ENCODE measurements at places on chromosomes 3 and 15.

DNA sequence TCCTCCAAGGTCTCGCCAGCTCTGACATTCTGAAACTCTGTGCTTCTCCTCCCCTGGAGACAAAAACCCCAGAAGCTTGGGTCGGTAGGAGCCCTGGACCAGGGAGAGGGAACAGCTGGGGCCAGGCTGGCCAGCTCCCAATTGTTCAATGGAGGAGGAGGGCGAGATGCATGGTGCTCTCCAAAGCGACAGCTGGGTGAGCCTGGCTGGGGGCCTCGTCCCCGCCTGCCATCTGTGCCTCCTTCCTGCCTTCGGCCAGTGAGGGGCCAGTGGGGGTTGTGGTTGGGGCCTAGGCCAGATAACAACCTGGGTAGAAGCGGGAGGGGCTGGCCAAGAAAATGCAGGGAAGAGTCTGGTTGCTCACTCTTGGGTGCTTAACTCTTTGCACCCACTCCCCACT lies 79.4 kb downstream of the CORO2B start:
- DNase-seq = no peak

GRCh38 chr15:70566047-70566835 lies 197.1 kb downstream of the UACA start:
- DNase-seq = peak; percentile 84

GRCh38 chr3:18290157-18290556 lies 135.0 kb downstream of the SATB1 start:
- DNase-seq = no peak

DNA sequence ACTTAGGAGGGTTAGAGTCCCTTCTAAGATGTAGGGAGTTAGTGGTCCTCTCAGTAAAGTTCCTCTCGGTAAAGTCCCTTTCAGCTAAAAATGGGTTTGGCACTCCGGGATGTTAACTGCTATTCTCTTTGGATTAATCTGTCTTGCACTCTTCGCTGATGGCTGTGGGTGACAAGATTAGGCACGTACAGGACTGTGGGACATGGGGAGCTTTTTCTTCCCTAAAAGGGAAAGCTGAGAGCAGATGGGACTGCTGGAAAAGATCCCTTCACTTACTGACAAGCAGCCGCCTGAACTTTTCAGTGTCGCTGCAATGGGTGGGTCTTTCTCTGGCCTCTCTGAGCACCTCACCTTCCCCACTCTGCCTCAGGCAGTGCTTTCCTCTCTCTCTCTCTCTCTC lies 16.4 kb upstream of the HHATL start:
- no peak for DNase-seq

GRCh38 chr3:181446741-181447140 lies 265.0 kb upstream of the SOX2 start:
- DNase-seq = no peak

DNA sequence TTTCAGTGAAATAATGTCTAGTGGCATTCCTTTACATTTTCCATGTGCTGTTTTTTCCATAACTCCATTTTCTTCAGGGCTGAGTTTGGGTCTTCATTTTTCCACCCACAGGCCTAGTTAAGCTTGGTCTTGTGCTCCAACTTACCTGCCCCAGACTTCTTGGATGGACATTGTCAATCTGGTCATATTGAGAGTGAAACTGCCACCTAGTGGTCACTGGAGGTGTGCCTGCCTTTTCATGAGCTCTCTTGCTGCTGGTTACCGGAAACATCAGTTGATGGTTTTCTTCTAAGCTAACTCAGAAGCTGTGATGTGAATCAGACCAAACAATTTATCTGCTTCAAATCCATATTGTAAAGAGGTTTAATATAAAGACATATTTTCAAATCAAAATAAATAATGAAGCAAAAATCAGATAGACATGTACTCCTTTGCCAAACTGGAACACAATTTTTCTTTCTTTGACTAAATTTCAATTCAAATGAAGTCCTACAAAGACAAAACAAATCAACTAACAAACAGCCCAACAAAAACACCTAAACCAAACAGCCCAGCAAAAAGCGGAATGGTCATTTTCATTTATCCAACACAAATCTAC lies 135.1 kb upstream of the RASGRP1 start:
- peak; percentile 77 for DNase-seq

GRCh38 chr3:158953131-158953530 lies 151.3 kb downstream of the MFSD1 start:
- no peak for DNase-seq

GRCh38 chr3:122695927-122696561 lies 15.4 kb downstream of the PARP14 start:
- DNase-seq = no peak

- no peak for DNase-seq
Observed at GRCh38 chr15:45948181-45948621, 313.4 kb downstream of the SQOR start.

- DNase-seq = no peak
Observed at GRCh38 chr3:30614373-30614772, 8.0 kb downstream of the TGFBR2 start.

GRCh38 chr3:150825916-150826377 lies 63.0 kb upstream of the SIAH2 start:
- no peak for DNase-seq

Data from KBM-7 (cell line).